ENCODE measurements at places on chromosomes 2 and 18. TPM values are rescaled to one million over a fixed set of nuclear protein-coding genes. Genes with fewer than 3 reads are reported as not detected.

The ADGRF3 gene
- 0.09 TPM for total RNA-seq

The MYO7B gene
- total RNA-seq = not detected

The GLI2 gene
- 5.3 TPM for total RNA-seq

The CNRIP1 gene
- total RNA-seq = 46.9 TPM

The IKZF2 gene
- 11.3 TPM for total RNA-seq

The CYS1 gene
- total RNA-seq = 7.0 TPM

The CAVIN2 gene
- total RNA-seq = 24.1 TPM

The C18orf32 gene
- 33.2 TPM for total RNA-seq

The TBC1D8 gene
- total RNA-seq = 21.3 TPM

The PTPRM gene
- total RNA-seq = 64.2 TPM

The VIL1 gene
- not detected for total RNA-seq

The MC5R gene
- total RNA-seq = not detected

The ERICH2 gene
- not detected for total RNA-seq

The RPRD1A gene
- 32.6 TPM for total RNA-seq

The SERPINB8 gene
- 18.9 TPM for total RNA-seq
